ENCODE measurements at places on chromosomes 7 and 10.
A peak's percentile ranks its signal among the peaks of the same experiment; 100 is the strongest.

DNA sequence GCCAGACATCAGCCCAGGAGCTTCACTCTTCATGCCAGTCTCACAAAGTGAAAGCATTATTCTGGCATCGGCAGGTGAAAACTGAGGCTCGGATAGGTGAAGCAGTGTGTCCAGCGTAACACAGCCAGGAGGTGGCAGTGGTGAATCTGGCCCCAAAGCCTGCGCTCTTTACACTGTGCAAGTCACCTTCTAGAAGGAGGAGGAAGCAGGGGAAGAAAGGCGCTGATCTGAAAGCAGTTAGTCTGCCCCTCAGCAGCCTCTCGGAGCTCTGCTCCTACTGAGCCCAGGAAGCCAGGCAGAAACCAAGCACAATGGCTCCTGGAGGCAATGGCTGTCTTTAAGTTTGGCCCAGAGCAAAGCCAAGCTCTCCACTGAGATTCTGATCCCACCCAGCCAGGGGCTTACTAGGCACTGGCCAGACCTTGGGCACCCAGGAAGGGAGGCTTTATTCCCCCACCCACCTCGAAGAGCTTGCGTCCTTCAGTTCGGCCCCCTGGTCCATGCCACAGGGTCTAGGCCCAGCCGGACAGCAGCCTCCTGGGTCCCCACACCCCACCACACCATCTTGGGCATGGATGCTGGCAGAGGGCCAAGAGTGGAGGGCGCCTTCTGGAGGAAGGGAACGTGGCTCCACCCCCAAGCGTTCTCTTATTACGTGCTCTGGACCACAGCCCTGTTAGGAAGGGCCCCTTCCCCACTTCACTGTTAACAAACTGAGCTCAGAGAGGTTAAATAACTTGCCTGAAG lies 104.5 kb downstream of the GRID1 start:
- DNase-seq: no peak

DNA sequence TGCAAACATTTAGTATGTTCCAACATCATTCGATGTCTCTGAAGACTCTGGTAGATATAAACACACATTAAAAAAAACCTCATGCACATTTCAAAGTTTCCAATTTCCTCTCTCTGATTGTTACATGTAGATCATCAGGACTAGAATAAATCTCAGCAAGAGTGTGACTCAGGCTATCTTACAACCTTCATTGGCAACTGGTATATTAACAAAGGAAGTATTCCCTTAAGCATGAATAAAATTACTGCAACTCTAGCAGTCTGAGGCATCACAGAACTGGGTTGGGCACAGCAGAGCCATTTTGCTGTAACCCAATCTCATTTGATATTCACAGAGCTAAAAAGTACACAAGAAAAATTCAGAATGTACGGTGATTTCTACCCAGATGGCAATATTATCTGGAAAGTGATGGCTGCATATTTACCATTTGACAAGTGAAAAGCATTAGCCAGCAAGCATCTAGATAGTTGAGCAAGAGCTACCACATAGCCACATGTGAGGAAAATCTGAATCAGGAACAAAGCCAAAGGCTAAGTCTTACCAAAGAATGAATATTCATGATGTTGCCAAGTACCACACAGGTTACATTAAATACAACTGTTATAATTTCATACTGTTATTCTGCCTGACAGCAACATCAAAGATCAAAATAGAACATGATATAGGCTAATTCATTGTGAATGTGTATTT lies 232.2 kb downstream of the CRPPA start:
- DNase-seq: peak; percentile 80

GRCh38 chr10:127987467-127988380 lies 80.8 kb downstream of the PTPRE start:
- DNase-seq: no peak

GRCh38 chr10:84477398-84478128 lies 149.2 kb downstream of the CCSER2 start:
- DNase-seq: no peak

DNA sequence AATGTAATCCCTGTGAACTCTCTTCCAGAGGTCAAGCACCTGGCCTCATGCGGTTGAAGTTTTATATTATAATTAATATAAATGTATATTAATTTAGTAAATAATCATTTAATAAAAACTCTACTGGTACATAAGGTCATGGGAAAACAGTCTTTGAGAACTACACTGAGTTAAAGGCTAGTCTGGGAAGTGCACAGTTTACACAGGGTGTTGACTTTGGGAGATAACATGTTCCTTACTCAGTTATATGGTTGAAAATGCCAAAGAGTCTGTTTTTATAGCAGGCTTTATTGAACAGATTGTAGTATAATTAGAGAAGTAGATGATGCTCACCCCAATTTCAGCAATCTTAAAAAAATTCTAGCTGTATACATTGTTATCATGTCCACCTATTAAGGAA lies 735.9 kb downstream of the GATA3 start:
- no peak for DNase-seq

DNA sequence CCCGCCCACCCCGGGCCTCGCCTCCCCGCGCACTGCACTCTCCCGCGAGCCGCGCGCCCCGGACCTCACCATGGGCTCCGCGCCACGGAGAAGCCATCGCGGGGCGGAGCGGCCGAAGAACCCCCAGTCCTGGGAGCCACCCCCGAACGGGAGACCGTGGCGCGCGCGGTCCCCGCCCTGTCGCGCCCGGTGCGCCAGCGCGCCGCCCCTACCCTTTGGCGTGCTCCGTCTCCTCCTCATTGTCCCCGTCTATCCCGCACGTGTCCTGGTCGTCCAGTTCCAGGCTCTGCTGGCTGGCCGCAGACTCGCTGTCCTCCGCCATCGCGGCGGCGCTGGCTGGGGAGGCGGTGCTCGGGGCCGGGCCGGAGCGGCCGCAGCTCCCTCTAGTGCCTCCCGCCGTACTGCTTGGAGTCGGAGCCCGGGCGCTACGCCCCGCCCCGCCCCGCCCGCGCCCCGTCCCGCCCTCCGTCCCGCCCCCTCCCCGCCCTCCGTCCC lies at the start of gene NMT2:
Gene NMT2 (minus strand): TSS at position 403 of the 495 bp plus-strand sequence. CDS start 81 bp downstream, at position 322.
- no peak for DNase-seq

DNA sequence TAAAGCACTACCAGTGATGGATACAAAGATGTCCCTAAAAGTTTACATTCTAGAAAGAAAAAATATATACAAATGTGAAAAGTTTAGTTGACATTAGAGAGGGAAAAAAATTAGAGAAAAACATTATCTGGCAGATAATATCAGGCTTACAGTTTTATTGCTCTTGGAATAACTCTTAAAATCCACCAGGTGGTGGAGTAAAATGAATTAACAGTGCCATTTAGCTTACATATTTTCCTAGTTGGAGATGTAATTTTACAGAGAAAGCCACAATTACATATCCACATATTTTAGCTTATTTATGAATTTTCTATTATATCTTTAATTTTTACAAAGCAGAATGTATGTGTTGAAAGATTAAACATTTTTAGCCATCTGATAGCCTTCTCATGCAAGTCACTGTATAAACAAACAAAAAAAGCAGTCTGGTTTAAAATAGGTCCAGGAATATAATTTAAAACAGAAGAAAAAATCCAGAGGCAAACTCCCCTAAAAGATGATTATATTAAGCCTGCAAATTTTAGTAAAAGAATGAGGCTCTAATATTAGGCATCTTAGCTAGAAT lies 6.5 kb downstream of the CABCOCO1 start:
- DNase-seq: no peak

- no peak for DNase-seq
Observed at GRCh38 chr10:100750291-100751210, 5.2 kb downstream of the PAX2 start.

DNA sequence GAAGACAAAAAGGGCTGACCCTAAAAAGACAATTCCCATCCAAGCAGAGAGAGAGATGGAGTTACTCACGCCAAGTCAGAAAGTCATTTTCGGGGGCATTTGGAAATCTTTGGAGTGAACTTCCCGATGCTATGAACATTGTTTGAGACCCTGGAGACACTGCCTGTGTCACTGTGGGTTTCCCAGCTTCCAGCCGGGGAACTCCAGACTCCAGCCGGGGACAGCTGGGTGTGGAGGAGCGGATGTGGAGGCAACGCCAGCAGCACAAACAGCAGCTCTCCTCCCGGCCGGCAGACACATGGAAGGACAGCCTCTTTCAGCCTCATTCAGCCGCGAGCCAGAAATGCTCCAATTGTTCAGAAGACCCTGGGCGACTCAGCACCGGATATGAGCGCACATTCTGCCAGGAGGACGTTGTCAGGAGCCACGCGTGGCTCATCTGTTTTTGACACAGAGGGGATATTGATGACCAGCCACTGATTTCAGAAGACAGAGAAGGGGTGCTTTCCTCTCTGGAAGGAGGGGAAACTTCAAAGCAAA lies 97.6 kb downstream of the PRPF18 start:
- DNase-seq: peak; percentile 81

GRCh38 chr10:67815571-67816059 lies 22.4 kb downstream of the DNAJC12 start:
- DNase-seq: peak; percentile 68

GRCh38 chr10:20004087-20004523 lies 187.9 kb downstream of the PLXDC2 start:
- DNase-seq: peak; percentile 39

Data from fibroblast of mammary gland (primary cell).